ENCODE measurements at places on chromosomes 2 and 18.
A peak's percentile ranks its signal among the peaks of the same experiment; 100 is the strongest.

- DNase-seq: no peak
Measured at GRCh38 chr2:45293182-45293581, 283.9 kb upstream of the SIX2 start.

DNA sequence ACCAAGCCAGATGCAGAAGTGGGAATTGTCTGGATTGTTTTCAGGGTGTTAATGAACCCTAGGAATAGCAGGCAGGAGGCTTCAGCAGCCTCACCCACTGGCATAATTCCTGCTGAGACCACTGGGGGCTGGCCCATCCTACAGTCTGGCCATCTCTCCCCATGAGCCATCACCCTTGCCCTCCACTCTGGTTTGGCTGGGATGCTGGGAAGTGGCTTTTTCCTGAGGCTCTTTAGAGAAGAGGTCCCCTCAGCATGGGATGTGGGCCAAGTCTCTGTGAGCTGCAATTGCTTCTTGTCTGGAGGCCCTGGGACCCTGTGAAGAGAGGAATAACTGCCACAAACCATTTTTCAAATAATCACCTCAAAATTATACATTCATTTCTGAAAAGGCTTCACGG is 4.0 kb downstream of the TCF7L1 start:
- DNase-seq: no peak

GRCh38 chr2:242098445-242099128 is 229.1 kb downstream of the RTP5 start:
- DNase-seq: peak; percentile 39

- no peak for DNase-seq
Measured at GRCh38 chr2:240991378-240992263, 6.8 kb upstream of the SNED1 start.

GRCh38 chr2:27747827-27748352 is 23.6 kb upstream of the MRPL33 start:
- DNase-seq: no peak

GRCh38 chr2:80489717-80490116 is 185.2 kb upstream of the LRRTM1 start:
- DNase-seq: no peak

DNA sequence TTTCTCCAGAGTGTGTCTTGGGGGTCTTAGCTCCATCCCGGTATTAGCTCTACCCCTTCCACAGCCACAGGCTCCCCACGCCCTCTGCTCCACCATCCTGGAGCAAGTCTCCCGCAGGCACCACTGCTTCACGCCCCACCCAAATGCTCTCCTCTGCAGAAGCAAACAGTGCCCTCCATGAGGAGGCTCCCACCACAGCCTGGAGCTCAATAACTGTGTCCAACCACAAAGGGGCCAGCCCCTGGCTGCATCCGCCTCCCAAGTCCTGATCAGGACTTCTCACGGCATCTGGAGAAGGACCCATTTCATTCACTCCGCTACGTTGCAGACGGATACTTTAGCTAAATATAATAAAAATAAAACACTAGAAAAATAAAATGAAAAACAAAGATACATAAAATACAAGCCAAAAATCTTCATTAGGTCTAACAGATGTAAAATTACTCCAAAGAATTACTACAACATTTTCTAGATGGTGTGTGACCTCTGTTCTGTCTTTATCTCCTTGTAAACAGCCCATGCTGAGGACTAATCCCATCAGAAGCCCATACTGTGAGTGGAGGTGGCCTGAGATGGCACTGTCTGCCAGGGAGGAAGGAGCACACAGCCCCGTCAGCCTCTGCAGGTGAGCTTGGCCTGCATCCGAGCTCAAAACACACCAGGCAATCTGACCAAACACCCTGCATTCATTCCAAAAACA is 210.8 kb upstream of the RAB6C start:
- DNase-seq: no peak

DNA sequence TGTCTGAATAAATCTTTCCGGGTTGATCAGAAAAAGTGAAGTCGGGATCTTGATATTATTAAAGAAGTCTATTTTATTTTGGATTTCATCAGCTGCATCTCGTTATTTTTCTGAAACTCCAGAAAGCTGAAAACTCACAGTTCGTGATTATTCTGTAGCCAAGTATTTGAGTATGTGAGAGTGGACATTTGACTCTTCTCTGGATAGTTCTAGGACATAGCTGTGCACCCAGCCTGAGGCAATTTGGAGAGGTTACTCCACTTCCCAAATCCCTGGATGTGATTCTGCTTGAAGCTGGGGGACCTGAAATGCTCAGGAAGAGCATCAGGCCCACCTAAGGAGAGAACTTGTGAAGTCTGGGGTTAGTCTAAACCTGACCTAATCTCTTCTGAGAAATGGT is 117.6 kb upstream of the PID1 start:
- no peak for DNase-seq

GRCh38 chr2:220533485-220533884 is 906.1 kb downstream of the SLC4A3 start:
- no peak for DNase-seq

DNA sequence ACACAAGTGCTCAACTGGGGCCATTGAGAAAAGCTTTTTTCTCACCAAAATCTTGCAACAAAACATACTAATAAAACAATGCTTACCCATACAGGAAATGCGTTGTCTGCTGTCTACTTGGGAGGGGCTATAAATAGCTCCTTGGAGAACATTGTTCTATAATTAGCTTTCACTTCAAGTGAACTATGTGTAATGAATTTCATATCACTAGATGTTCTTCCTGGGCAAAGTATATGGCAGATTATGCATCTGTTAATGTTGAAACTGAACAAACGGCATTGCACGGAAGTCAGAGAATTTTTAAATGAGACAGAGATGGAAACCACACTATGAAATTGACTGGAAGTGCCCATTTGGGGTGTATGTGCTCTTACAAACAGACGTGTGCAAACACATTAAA is 6.4 kb upstream of the NPAS2 start:
- no peak for DNase-seq

Measured in GM10248 (cell line).